Inflammatory macrophage treated with lipopolysaccharide for 4 hours (primary cell): ENCODE measurements at places on chromosomes 1 and 21.
A peak's percentile ranks its signal among the peaks of the same experiment; 100 is the strongest.

- DNase-seq, result no peak
Observed at GRCh38 chr1:234713859-234714258, 103.9 kb upstream of the IRF2BP2 start.

DNA sequence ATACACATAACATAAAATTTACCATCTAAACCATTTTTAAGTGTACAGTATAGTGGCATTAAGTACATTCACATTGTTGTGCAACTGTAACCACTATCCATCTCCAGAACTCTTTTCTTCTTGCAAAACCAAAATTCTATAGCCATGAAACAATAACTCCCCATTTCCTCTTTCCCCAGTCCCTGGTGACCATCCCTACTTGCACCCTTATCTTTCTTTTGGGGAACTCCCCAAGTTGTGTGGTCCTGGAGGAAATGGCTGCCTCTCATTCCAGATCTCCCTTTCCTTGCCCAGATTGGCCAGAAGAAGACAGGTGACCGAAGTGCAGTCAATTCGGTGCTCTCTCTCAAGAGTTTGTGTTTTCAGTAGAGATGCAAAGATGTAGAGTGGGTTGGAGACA is 389.6 kb upstream of the C1orf87 start:
- DNase-seq, result no peak

DNA sequence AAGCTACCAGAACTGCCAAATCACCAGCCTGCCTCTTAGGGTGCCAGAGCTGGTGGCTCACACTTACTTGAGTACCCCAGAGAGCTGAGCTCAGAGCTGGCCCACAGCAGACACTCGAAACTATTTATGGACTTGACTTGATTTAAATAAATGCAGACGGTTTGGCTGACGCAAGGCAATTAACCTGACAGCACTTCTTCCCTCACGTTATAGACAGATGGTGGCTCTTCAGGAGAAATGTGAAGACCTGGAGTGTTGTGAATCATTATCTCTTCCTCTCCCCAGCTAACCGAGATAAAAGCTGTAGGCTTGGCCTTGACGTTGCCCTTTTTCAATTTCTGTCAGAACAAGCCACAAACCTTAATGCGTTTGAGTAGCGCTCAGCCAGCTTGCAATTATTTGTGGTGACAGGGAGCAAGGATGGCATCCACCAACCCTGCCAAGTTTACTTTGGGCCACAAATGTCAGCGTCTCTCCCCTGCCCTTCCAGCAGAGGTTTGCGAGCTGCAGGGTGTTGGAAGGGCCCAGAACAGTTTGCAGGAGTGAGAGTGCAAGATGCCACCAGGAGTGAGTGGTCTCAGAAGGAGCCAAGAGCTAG is 34.0 kb upstream of the BCAR3 start:
- DNase-seq, result no peak

GRCh38 chr1:184639205-184639604 is 115.5 kb downstream of the EDEM3 start:
- DNase-seq, result no peak

- peak; percentile 82 for DNase-seq
Observed at GRCh38 chr1:116375887-116376728, 3.1 kb downstream of the ATP1A1 start.
